Left renal pelvis (tissue), 4 donors: ENCODE measurements at places on chromosomes 6 and 20.

GRCh38 chr20:37845241-37845681 is 57.7 kb upstream of the VSTM2L start:
- DNase-seq = no peak

DNA sequence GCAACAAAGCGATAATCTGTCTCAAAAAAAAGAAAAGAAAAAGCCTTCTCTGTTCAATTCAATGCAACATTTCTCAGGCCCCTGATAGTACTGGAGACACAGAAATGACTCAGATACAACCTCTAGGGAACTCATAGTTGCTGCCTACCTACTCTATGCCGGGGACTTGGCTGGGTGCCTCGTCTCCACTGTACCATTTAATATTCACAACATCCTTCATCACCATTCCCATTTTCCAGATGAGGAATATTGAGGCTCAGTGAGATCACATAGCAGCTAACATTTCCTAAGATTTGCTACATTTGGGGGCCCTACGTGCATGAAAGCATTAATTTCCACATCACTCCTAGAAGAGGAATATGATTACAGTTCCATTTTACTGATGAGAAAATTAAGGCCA is 7.5 kb downstream of the NOL4L start:
- no peak for DNase-seq

- no peak for DNase-seq
Measured at GRCh38 chr6:12296604-12297003, 6.4 kb downstream of the EDN1 start.

- DNase-seq = no peak
Measured at GRCh38 chr6:137210903-137211302, 8.3 kb downstream of the IFNGR1 start.

GRCh38 chr20:13692802-13693736 is 54.3 kb upstream of the TASP1 start:
- no peak for DNase-seq

GRCh38 chr6:155040154-155040553 is 45.0 kb downstream of the TIAM2 start:
- DNase-seq = no peak

- DNase-seq = no peak
Measured at GRCh38 chr6:44145839-44146238, 12.8 kb upstream of the CAPN11 start.

DNA sequence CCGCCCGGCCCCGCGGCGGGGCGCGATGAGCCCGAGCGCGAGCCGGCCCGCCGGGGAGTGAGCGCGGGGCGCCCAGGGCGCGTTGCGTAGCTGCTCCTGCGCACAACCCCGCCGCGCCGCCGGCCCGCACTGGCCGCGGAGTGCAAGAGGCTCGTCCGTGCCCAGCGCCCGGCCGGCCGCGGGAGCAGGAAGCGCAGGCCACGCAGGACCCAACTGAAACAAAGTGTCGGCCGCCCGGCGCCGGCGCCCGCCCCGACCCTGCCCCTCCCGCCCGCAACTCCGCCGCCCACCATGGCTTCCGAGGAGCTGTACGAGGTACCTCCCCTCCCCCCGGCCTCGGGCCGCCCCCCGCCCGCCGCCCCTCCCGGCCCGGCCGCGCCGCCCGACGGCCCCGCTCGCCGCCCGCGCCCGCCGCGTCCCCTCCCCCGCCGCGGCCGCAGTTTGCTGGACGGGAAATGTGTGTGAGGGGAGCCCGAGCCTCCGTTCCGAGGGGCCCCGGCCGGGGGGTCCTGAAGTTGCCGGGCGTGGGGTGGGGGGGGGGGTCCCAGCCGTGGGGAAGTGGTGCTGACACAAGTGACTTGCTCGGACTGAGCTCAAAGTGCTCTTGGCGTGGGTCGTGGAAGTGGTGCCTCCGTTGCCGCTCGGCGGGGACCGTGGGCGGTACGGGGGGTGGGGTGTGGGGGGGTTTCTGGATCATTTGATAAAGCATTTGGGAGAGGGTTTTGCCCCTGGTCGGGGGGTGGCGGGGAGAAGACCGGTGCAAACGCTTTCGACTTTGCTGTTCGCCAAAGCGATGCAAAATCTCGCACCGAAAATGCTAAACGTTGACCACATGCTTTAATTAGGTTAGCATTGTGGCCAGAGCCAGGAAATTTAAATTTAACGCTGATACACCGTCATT is 539 bp downstream of the CDYL start:
- DNase-seq = no peak

DNA sequence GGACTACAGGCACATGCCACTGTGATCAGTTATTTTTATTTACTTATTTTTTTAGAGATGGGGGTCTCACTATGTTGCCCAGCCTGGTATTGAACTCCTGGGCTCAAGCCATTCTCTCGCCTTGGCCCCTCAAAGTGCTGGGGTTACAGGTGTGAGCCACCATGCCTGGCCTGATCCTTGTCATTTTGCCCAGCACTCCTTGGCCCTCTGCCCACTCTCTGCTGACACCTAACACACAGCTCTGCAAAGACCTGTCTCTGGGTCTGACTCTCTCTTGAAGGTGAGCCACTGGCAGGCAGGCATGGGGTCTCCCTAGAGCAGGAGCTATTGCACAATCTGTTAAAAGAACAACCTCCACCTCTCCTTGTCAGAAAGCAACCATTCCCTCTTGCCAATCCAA is 155.6 kb downstream of the ZFP64 start:
- no peak for DNase-seq

DNA sequence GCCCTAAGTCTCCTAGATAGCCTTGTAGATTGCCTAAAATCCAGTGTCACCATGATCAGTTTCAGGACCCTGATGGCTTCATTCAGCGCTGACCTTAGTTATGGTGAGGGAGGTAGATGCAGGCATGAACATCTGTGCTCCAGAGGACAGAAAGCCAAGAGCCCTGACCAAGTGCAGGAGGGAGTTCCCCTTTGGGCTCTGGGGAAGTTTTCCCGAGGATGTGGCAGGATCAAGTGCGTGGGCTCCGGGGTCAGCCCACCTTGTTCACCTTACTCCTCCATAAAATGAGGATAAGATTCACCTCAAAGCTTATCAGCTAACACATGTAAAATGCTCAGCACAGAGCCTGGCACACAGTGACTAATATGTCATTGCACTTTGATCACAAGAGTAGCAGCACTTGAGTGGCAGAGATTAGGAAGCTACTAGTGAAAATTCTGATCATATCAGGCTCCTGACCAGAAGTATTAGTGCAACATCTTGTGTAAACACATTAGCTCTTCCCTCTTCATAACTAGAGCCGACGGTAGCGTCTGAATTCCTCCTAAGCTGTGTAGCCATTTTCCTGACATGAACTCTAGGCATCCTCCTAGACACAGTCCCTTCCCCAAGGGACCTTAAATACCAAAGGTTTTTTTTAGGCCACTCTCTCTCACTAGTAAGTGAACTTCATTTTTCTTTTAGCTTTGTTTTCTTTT is 125.2 kb downstream of the SULF2 start:
- DNase-seq = no peak

- no peak for DNase-seq
Measured at GRCh38 chr20:15795305-15796019, 777.8 kb downstream of the KIF16B start.

DNA sequence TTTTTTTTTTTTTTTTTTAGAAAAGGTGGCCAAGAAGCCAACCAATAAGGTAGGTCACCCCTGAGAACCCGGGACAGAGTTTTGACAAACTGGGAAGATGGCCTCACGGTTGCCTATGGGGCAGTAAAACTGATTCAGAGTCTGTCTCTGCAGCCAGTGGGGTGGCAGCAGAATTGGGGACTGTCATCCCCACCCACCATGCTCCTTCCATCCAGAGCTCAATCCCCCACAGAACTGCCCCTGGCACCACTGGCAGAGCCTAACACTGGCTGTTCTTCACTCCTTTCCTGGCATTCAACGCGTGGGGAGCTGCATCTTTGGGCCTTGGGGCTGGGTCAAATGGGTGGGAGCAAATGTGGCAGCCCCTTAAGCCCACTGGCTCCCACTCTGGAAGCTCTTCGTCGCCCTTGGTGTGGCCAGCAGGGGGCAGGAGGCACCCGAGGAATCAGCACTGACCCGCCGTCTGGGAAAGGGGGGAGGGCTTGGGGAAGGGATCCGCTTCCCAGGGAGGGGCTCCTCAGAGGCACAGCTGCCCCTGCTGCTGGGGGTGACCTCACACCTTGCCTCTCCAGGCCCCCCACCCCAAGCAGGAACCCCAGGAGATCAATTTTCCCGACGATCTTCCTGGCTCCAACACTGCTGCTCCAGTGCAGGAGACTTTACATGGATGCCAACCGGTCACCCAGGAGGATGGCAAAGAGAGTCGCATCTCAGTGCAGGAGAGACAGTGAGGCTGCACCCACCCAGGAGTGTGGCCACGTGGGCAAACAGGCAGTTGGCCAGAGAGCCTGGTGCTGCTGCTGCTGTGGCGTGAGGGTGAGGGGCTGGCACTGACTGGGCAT is 10.4 kb downstream of the CD40 start:
- DNase-seq = no peak

- no peak for DNase-seq
Measured at GRCh38 chr6:150004101-150004782, 21.1 kb downstream of the RAET1L start.

- no peak for DNase-seq
Measured at GRCh38 chr6:169981568-169981967, 230.1 kb downstream of the ERMARD start.

DNA sequence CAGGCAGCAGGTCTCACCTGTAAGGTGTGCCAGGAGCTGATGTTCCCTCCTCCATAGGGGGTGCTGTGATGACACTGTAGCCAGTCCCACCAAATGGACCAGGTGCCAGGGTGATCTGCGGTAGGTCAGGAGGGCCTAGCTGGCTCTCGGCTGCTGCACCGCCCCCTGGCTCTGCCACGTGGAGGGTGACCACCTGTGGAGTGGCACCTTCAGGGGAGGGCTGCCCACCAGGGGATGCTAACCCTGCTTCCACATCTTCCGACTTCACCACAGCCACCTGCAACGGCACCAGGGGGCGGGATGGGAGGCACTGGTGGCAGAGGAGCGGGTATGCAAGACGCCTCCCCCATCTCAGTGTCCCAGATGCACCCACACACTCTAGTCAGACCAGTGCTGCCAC is 18.3 kb downstream of the ZNF335 start:
- no peak for DNase-seq

DNA sequence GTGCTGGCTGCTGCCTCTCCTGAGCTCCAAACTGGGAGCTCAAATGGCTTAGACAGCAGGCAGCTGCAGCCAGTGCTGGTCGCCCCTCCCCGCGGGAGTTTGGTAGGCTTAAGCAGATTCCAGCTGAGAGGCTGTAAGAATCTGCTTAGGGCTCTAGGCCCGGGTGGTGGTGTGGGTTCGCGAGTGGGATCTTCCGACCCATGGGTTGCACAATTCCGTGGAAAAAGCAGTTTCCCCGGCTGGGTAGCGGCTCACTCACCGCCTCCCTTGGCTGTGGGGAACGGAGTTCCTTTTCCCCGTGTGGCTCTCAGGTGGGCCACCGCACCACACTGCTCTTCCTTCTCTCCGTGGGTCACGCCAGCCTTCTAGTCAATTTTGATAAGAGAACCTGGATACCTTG is 232.5 kb downstream of the PKHD1 start:
- no peak for DNase-seq

GRCh38 chr6:139156551-139156950 is 21.7 kb downstream of the HECA start:
- no peak for DNase-seq

DNA sequence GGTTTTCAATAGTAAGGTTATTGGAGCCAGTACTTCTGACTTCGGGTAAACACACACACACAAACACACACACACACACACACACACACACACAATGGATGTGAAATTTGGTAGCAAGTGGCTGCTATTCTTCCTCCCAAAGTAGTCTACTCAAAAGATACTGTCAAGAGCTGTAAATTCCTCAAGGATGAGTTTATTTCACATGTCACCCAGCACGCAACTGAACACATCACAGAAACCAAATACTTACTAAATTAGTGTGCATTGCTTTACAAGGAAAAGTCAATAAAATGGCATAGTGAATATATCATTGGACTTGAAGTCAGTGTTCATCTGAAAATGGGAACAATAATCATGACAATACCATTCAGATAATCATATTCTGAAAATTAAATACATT is 32.9 kb downstream of the MMUT start:
- DNase-seq = no peak

GRCh38 chr6:166317261-166318212 is 9.3 kb upstream of the PRR18 start:
- no peak for DNase-seq

DNA sequence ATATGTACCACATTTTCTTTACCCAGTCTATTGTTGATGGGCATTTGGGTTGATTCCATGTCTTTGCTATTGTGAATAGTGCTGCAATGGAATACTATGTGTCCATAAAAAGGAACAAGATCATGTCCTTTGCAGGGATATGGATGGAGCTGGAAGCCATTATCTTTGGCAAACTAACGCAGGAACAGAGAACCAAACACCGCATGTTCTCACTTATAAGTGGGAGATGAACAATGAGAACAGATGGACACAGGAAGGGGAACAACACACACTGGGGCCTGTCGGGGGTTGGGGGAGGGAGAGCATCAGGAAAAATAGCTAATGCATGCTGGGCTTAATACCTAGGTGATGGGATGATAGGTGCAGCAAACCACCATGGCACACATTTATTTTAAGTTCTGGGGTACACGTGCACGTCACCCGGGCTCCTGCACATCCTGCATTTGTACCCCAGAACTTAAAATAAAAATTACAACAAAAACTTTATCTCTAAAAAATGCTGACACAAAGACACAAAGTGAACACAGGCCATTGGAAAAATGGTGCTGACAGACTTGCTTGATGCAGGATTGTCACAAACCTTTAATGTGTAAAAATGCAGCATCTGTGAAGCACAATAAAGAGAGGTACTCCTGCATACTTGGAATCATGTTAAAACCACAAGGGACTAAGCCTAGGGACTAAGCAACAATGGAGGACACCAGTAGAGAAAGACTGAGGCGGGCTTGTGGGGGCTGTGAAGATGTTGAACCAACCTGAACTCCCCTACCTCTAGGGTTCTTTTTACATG is 48.8 kb downstream of the BCAS1 start:
- no peak for DNase-seq

DNA sequence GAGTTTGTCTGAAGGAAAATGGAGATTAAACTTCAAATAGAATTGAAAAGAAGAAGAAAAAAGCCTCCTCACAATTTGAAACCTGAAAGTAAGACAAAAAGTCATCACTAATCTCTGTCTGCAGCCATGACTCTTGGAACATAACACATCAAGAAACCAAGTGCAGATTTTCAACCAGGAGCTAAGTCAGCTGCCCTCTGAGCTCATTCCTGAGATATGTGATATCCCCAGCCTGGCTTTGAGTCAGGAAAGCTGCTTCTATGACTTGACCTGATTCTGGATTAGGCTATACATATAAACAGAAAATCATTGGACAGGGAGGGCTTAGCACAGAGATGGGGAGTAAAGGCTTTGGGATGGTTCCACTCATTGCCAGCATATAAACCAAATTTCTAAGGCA is 891.4 kb downstream of the TFAP2A start:
- DNase-seq = no peak

GRCh38 chr6:153131037-153131981 is at the start of gene RGS17:
Gene RGS17 (minus strand): TSS chr6:153131282. CDS start chr6:153044018, 87,264 bp downstream.
- no peak for DNase-seq

GRCh38 chr6:56714982-56715456 is 72.3 kb upstream of the DST start:
- DNase-seq = no peak
